ENCODE measurements at places on chromosomes 5 and 9.

DNA sequence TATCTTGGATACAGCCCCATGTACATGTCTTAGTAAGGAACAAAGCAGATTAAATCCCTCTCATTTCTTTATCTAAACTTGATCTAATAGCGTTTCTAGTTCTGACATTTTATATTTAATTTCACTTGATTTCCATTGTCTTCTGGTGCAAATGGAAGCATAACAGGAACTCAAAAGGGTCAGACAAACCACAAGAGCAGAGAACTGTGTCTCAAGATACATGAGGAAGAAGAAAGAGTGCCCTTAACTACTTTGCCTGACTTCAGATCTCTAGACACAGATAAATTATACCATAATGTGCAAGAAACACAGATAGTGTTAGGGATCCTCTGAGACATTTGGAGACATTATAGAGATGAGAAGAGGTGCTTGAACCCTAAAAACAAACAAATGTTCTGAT lies 20.7 kb upstream of the STX17 start:
- DNase-seq: no peak

GRCh38 chr9:123350590-123351310 lies 5.2 kb upstream of the CRB2 start:
- no peak for DNase-seq

- DNase-seq: peak; percentile 68
These were observed 480 bp downstream of the LMNB1 start for GRCh38 chr5:126777257-126777974.

DNA sequence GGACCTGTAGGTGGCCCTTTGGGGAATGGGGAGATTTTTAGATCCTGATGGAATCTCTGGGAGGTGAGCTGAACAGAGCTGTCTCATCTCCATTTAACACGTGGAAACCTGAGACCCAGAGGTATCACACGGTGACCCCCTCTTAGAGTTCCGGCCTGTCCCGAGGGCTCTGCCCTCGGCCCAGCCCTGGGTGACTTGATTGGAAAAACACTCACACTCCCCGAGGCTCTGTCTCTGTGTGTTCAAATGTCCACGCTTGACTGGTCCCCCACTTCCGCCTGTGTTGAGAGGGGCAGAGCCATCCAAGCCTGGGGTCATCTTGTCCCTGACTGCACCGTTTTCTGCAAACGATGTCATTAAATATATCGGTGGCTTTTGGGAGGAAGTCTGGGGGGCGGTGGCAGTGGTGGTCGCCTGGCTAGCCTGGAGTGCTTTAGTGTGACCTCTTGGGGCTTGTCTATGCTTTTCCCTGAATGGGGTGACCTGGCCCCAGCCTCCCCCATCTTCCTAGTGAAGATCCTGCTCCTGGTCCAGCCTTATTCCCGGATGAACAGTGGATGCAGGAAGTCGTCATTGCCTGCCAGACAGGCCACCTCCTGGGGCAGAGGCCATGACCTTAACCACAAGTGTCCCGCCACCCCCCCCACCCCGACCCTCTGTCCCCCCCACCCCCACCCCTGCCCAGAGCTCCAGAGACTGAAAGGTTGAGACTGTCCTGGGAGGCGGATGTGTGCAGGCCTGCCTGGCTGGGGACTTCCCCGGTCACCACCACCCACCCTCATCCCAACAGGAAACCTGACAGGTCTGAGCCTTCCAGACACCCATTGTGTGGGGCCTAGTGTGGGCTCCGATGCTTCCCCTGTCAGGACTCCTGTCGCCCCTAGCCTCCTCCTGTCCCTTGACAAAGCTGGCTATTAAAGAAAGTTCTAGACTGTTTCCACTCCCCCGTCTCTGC lies 5.3 kb upstream of the DAB2IP start:
- DNase-seq: no peak

GRCh38 chr9:91038483-91039124 lies 237.0 kb downstream of the SYK start:
- DNase-seq: no peak

- no peak for DNase-seq
These were observed 246.8 kb downstream of the SAXO1 start for GRCh38 chr9:18786196-18786595.

- no peak for DNase-seq
These were observed 109.5 kb downstream of the TAF11L14 start for GRCh38 chr5:17743580-17744435.

GRCh38 chr9:127199001-127199791 lies 65.4 kb upstream of the GARNL3 start:
- DNase-seq: peak; percentile 77

DNA sequence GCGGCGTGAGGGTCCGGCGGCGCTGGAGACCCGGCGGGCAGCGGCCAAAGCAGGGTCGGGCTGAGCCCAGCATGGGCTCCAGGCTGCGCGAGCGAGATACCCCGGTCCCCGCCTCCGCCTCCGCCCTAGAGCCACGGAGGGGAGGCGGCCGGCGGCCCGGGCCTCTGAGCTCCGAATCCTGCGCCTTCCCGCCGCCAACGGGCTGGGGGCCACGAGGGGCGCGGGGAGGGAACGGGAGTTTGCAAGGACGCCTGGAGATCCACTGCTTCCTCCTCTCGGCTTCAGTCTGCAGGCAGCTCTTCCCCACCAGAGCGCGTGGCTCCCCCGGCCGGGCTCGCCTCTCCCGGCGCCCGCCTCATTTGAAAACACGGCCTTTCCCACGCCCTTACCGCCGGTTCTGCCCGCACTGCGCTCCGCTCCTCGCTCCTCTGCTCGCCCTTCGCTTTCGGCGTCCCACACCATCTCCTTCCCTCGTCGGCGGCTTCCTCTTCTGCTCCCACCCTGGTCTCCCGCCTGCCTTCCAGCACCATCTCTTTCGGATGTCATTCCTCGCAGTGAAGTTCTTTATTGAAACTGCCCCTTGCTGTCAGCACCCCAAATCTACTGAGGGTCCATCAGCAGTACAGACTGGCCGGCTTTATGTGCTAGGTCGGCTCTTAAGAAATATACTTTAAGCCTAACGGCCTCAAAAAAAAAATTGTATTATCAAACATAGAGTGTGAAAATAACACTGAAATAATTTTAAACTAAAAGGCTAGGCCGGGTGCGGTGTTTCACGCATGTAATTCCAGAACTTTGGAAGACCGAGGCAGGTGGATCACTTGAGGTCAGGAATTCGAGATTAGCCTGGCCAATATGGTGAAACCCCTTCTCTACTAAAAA lies 105.0 kb upstream of the FAM120A start:
- no peak for DNase-seq
